Activated T-helper 1 cell treated with anti-CD3 and anti-CD28 coated beads, Interleukin-12 subunit alpha, Interleukin-12 subunit beta, Interleukin-2, Interleukin-4 antibody, amounts not matched to agents 30 ng/mL and 10 ng/mL and 1 ng/mL, durations not matched to agents 14 hours and 24 hours and 36 hours (primary cell): ENCODE measurements at places on chromosomes 6 and 20. TPM values are rescaled to one million over a fixed set of nuclear protein-coding genes. Genes with fewer than 3 reads are reported as not detected.

LINC00237 gene
- not detected in 2 replicates for total RNA-seq

DNA sequence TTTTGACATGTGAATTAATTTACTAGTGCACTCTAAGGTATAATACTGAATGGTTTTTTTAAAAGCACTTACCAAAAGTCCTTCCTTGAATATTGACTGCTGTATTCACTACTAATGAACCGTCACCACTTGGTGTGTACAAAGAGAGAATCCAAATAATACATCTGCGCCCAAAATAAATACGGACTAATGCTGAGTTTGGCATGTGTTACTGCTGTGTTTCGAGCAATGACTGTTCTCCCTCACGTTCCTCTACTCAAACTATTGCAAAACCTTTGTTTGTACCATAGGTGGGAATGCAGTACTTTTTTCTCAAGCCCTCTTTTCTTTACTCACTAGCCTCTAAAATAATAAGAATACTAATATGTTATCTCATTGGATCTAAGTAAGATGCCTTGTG, 305.5 kb downstream of the QKI start:
- H3K4me3 ChIP-seq, result no peak overlapping the region
- no peaks in the 10 kb centered on the region for H3K27me3 ChIP-seq
- no peaks in the 10 kb centered on the region for H3K36me3 ChIP-seq

CST1 gene
- not detected in 2 replicates for total RNA-seq

GRCh38 chr20:16191496-16191895, 381.8 kb downstream of the KIF16B start:
- no peak overlapping the region for H3K4me3 ChIP-seq
- no peaks in the 10 kb centered on the region for H3K4me1 ChIP-seq
- no peak overlapping the region for H3K27ac ChIP-seq
- no peaks in the 10 kb centered on the region for H3K36me3 ChIP-seq

FOXS1 gene
- not detected in 2 replicates for total RNA-seq

DNA sequence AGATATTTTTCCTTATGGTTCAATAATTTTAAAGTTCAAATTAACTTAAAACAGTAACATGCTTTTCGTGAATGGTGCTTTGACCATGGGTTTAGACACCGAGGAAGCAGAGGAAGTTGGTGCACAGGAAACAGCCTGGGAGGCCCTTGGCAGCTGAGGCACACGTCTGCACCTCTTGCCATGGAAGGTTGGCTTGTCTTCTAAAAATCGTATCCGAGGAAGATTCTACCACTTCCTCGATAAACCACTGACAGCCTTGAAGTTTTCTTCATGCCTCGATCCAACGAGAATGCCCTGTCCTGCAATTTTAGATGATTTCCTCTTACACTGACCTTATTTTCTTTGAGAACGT, 12.2 kb downstream of the DLL1 start:
- no peaks in the 10 kb centered on the region for H3K4me1 ChIP-seq
- H3K27ac ChIP-seq, result no peak overlapping the region
- DNase-seq, result no peak
- H3K27me3 ChIP-seq, result peaks cover 60% of the 10 kb centered on the region

DNA sequence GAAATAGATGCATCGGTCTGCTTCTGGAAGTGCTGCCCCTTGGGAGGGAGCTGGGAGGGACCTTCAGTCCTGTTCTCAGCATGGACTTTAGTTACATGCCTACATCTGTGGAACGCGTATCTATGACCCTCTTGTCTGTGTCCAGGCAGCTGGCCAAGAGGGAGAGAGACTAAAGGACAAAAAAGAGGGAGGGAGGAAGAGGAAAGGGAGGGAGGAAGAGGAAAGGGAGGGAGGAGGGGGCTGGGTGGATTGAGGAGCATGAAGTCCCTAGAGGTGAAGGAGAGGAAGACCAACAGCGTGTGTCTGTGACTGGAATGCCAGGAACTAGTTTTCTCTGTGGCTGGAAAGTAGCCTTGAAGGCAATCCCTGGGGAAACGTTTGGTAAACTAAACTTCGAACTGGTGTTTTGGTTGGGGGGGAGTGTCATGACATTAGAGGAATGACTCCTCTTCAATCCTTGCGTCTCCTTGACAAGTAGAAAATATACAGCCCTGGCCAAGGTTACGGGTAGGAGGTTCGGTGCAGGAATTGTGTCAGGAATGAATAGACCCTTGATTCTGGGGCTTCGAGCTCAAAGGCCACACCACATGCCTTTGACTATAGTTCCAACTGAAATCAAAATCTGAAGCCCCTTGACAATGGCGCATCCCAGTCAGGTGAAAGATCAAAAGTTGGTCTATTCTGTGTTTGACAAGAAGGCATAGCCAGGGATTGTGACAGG, 52.0 kb upstream of the PLEKHG1 start:
- no peak overlapping the region for H3K4me3 ChIP-seq
- H3K4me1 ChIP-seq, result no peaks in the 10 kb centered on the region
- DNase-seq, result no peak
- peaks cover 8% of the 10 kb centered on the region for H3K27me3 ChIP-seq
- no peak overlapping the region for H3K27ac ChIP-seq
- no peaks in the 10 kb centered on the region for H3K36me3 ChIP-seq

DNA sequence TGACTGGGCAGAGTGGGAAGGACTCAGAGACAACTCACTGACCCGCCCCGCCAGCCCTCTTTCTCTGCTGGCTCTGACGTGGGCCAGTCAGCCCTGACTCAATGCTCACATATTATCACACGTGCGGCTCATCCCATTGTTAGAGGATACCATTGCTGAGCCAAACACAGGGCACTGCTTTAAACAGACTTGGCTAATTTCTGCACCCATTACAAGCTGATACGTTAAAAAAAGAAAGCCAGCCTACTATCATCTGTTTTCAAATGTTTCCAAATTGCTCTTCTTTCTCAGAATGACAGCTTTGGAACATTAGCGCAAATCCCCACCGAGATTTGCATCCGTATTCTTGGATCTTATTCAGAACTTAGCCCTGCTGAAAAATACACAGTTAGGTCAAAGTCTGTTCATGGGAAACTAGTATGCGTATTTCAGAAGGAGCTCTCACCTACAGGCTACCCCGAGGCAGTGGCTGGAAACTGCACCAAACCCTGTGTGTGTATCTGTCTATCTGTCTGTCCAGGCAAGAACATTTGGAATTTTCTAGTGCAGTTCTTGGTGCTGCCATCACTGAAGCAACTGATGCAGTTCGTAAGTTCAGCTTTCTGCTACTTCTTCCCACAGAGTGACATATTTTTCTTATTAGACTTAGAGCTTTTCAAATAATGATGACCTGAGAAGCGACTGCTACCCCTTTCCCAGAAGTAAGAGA, 32.8 kb downstream of the RAMACL start:
- no peak for DNase-seq
- H3K4me3 ChIP-seq, result no peak overlapping the region
- H3K4me1 ChIP-seq, result peaks cover 4% of the 10 kb centered on the region
- H3K27me3 ChIP-seq, result peaks cover 4% of the 10 kb centered on the region

DNA sequence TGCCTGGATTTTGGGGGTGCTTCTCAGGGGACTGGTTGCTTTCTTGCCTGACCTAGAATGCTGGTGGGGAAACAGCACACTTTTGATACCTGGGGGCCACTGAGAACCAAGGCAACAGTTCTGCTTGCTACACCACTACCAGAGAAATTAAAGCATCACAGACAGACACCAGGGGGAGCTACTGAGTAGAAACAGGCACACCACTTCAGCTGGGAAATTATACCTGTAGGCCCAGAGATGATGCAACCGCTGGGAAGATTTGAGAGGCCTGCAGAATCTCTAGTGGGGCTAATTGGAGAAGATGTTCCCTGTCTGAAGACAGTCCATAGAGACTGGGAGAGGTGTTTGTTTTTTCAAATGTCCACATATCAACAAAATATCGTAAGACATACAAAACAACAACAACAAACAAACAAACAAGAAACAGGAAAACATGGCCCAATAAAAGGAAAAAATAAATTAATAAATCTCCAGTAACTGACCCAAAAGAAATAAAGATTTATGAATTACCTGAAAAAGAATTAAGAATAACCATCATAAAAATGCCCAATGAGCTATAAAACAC, 129.4 kb upstream of the RIN2 start:
- no peaks in the 10 kb centered on the region for H3K36me3 ChIP-seq
- peaks cover 1% of the 10 kb centered on the region for H3K27me3 ChIP-seq
- DNase-seq, result peak; percentile 11
- H3K4me1 ChIP-seq, result no peaks in the 10 kb centered on the region
- no peak overlapping the region for H3K4me3 ChIP-seq

GRIK2 gene
- not detected in 2 replicates for total RNA-seq

FILIP1 gene
- total RNA-seq, result not detected in 2 replicates

SMPD2 gene
- total RNA-seq, result 18.5 and 19.1 TPM in 2 replicates
